ENCODE measurements at places on chromosomes 7 and 10. TPM values are rescaled to one million over a fixed set of nuclear protein-coding genes. Genes with fewer than 3 reads are reported as not detected.

Gene IGFBP1
- total RNA-seq, result not detected

Gene AOAH
- 29.3 TPM for total RNA-seq

Gene SPAG6
- 0.21 TPM for total RNA-seq

Gene LRRC18
- 0.06 TPM for total RNA-seq

Gene GALNT17
- 0.76 TPM for total RNA-seq

Gene DGKI
- total RNA-seq, result 1.5 TPM

Gene TLX1
- total RNA-seq, result not detected

GRCh38 chr7:118573085-118573484, 348.6 kb downstream of the ANKRD7 start:
- DNase-seq, result peak; percentile 16

DNA sequence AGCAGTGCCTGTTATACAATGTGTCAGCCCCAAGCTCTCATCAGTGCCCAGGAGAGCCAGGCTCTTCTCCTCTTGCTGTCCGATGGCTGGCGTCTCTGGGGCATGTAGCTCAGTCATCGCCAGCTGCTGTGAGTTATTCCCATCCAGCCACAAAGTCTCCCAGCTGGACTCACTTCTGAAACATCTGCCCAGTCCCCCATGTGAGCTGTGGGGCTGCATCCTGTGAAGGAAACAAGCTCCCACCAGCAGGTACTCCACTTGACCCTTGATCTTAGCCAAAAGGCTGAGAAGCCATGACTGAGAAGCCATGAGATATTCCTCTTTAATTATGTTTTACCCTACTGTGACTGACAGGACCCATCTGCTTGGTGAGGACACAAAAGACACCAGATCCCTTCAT, 212.7 kb upstream of the IGFBP3 start:
- DNase-seq, result no peak

DNA sequence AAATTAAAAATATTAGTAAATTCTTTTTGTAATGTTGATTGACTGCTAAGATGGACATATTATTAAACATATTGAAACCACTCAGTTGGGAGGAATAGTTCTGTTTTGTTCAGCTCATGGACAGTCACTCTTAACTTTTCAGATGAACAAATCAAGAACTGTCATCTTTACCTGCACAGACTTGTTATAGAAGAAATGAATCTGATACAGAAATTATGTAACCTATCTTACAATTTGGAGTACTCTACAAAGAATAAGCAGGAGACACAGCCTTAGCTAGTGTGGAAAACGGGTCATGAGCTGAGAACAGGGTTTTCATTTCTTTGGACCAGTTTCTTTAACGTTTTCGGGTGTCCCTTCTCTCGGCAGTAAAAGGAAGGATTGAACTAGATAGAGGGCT, 1.2 kb upstream of the ANLN start:
- no peak for DNase-seq

GRCh38 chr10:94320285-94320914, 42.3 kb downstream of the NOC3L start:
- DNase-seq, result peak; percentile 42

GRCh38 chr10:110643653-110644597, at the start of gene RBM20:
Gene RBM20, plus strand, starts transcription at chr10:110644336. Its CDS starts 119 bp downstream, at chr10:110644455.
- DNase-seq, result peak; percentile 26

GRCh38 chr7:46034056-46034768, 113.1 kb upstream of the IGFBP3 start:
- DNase-seq, result no peak

- DNase-seq, result no peak
Measured at GRCh38 chr7:34281260-34281659, 375.9 kb downstream of the BMPER start.

- DNase-seq, result no peak
Measured at GRCh38 chr7:39084349-39084748, 106.6 kb downstream of the POU6F2 start.

DNA sequence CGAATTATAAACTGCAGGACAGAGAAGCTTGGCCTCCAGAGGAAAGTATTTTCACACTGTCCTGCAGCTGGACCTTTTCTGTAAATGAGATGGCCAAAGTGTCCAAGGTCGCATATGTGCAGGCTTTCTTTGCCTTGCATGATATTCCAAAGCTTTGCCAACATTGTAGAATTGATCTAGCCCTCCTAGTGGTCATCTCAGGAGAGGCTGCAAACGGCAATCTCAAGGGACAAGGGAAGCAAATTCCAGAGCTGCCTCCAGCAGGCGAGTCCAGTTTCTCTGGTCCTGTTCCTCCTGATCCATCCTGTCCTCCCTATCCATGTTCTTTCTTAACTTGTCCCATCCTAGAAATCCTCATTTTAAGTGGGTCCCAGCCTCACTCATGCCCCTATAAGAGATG, 373.4 kb upstream of the PCDH15 start:
- no peak for DNase-seq

DNA sequence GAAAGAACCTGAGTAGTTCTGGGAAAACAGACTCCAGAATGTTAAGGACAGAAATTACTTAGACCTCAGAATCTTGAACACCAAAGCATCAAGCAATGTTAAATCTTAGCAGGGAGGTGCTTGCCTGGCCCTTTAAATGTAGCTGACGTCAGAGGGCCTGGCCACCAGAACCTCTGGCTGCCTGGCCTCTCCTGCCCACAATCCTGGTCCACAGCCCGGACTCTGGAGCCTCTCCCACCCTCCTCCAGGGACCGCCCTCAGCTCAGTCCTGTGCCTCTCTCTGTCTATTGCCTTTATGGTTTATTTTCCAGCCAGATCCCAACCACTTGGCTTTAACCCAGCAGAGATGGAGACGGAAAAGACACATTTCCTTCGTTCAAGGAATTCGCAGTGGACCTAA, 42.2 kb upstream of the EGR2 start:
- DNase-seq, result no peak

- DNase-seq, result no peak
Measured at GRCh38 chr7:22611758-22612079, 111.7 kb upstream of the STEAP1B start.

DNA sequence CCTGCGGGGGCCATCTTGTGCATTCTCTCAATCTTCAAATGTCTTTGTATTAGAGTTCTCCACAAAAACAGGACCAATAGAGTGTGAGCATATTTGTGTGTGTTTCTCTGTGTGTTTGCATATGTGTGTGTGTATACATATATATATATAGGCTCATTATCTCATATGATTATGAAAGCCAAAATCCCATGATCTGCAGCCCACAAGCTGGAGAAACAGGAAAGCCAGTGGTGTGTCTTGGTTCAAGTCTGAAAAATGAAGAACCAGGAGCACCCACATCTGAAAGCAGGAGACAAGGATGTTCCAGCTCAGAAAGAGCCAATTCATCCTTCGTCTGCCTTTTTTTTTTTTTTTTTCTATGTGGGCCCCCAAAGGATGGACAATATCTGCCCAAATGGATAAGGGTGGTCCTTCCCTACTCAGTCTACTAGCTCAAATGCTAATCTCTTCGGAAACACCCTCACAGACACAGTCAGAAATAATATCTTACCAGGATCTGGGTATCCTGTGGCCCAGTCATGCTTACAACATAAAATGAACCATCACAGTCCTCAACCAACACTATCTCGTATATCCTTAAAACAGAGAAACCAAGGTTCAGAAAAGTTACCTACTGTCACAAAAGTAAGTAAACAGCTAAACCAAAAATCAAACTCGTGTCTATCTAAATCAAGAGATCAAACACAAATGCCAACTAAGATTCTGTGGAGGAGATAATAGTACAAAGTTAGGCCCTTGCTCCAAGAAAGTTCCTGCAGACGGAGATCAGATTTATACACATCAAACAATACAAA, 141.9 kb downstream of the JMJD1C start:
- no peak for DNase-seq

DNA sequence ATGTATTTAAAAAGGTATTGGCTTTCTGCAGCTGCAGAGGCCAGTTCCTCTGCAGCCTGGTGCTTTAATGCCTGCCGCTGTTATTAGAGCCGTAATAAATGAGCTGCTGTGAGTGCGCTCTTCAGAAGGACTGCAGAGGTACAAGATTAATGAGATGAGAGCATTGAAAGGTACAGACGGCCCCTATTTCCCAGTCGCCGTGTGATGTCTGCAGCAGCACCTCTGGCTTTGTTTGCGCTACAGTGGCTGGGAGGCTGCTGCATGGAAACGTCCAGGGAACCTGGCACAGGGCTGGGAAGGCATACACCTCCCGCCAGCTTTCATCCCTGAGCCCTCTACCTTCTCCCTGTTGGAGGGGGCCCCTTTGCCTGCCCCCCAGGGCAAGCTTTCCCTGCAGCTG, 383.8 kb upstream of the ZMIZ1 start:
- no peak for DNase-seq

DNA sequence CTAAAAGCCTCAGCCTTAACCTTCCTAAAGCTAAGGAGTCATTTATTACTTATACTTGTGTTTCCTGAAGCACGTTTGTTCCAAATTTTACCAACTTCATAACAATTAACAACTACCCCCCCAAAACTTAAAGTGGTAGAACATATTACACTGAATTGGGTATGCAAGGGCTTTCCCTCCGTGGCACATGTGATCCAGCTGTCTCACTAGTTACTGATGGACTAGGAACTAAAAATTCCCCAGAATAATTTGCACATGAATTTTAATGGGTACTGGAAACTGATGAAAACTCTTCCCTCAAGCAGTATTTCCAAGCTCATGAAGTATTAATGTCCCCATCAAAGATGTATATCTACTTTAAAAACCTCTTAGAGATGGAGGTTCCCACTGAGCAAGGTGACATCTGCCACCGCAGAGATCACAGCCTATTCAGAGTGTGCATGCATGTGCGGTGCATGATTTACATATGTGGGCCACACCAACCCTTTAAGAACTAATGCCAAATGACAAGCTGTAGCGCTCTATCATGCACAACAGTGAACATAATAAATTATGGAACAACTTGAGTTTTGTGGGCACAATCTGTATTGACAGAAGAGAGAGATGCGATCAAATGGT, 139.9 kb upstream of the ADCY1 start:
- no peak for DNase-seq
